Ovary (tissue), 10 donors: ENCODE measurements at places on chromosomes 11 and 22. TPM values are rescaled to one million over a fixed set of nuclear protein-coding genes. Genes with fewer than 3 reads are reported as not detected.

DNA sequence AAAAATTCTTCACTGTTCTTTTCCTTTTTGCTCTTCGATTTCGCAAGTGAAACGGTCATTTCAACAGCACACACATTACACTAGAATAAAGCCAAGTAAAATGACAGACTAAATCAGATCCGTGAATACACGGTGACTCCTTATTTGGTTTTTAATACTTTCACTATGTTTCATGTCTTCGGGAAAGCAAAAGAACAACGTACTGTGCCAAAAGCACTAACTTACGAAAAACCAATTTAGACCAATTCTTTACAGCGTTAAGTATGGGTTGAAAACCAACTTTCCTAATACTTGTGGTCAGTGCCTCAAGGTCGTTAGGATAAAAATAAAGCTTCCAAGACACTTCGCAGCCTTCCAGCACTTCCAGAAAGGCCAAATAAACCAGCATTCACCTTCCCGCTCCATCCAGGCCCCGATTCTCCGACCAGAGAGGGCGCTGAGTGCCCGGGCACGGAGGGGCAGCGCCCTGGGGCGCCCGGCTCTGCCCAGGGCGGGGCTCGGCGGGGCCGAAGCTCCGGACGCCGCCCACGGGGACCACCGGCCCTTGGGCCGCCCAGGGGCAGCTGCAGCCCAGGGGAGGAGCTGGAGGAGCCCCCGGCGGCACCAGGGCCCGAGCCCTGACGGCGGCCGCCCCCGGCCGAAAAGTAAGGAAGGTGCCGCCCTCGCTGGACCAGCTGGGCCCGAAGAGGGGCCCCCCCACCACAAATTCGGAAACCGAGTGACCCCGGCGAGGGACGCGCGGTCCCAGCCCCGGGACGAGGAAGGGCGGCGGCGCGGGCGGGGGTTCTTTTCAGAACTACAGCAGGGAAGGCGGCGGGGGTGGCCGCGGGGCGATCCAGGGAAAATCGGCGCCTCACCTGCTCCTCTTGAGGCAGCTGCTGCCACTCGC lies 499 bp downstream of the ATL3 start:
- peak overlapping the region; percentile 69 for H3K4me3 ChIP-seq
- no peaks in the 10 kb centered on the region for H3K36me3 ChIP-seq
- no peaks in the 10 kb centered on the region for H3K27me3 ChIP-seq

DNA sequence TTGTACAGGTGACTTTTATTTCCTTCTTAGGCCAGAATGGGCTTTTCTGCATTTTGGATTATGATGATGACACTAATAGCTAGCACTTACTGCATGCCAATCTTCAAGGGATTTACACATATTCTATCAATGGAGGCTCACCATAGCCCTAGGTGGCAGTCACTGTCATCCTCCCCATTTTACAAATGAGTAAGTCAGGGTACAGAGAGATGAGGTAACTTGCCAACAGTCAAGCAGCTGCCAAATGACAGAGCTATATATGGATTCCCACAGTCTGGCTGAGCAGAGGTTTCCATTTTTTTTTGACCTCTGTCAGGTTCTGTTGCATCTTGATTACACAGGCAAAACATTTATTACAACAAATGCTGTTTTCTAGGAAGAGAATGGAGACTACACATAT lies 23.8 kb upstream of the C11orf96 start:
- DNase-seq, result no peak
- H3K4me3 ChIP-seq, result no peak overlapping the region
- H3K27me3 ChIP-seq, result no peaks in the 10 kb centered on the region
- H3K4me1 ChIP-seq, result peaks cover 31% of the 10 kb centered on the region
- no peaks in the 10 kb centered on the region for H3K36me3 ChIP-seq

DNA sequence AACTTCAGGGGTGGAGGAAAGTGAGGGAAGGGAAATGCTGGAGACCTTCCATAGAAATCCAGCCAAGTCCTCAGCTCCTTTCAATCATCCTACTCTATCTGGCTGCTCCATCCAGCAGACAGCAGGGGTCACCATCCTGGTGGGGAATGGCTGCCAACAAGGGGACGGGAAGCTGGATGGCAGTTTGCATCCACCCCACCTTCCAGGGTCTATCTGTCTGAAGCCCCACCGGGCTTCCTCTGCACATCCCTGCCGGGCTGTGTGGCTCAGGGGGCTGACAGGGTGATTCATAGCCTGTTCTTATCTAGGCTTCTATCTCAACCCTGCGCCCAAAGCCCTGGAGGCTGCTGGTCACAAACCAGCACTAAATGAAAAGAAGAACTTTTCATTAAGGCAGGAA lies 1.1 kb downstream of the SYTL2 start:
- no peak for DNase-seq
- H3K27ac ChIP-seq, result no peak overlapping the region
- H3K4me1 ChIP-seq, result peaks cover 3% of the 10 kb centered on the region
- no peaks in the 10 kb centered on the region for H3K36me3 ChIP-seq
- peak overlapping the region; percentile 76 for H3K4me3 ChIP-seq

DNA sequence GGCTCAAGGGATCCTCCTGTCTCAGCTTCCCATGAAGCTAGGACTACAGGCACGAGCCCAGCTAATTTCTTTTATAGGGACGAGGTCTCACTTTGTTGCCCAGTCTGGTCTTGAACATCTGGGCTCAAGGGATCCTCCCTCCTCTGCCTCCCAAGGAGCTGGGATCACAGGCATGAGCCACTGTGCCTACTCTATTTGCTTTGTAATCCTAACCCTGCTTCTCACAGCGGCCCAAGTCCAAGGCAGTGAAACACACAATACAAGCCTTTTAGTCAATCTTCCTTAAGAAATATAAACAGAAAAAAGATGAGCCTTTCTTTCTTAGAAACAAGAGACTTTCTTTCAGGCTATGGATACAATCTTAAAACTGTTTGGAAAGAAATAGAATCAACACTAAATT lies 115.2 kb upstream of the SORL1-AS1 start:
- no peaks in the 10 kb centered on the region for H3K27me3 ChIP-seq
- no peaks in the 10 kb centered on the region for H3K36me3 ChIP-seq
- no peak overlapping the region for H3K4me3 ChIP-seq
- no peak for DNase-seq
- no peak overlapping the region for H3K27ac ChIP-seq
- H3K4me1 ChIP-seq, result no peaks in the 10 kb centered on the region

DNA sequence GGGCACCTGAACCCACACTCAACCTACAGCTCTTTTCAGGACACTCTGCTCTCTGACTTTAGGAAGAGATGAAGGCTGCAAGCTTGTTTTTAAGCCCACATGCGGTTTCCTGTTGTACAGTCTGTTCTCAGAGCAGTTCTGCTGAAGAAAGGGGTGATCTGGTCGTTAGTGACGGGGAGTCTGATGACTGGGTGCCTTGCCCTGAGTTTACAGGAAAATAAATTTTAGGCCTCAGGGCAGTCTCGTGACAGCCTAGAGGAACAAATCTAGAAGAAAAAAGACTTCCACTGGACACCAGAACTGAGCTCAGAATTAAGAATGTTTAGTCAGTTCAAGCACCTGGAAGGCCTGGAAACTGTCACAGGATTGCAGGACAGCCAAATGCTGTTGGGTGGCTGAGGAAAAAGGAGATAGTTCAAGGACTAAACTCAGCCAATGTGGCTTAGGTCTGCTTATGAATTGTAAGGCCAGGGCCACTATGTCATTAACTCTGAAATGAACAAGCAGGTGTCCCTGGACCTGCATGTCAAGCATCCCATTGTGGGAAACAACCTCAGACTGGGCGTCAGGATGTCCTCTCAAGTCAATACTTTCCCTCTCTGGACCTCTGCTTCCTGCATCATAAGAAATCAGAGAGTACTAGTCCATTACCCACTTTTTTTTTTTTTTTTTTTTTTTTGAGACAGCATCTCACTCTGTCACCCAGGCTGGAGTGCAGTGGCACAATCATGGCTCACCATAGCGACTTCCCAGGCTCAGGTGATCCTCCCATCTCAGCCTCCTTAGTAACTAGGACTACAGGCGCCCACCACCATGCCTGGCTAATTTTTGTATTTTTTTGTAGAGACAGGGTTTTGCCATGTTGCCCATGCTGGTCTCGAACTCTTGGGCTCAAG lies 5.7 kb downstream of the PIK3IP1 start:
- DNase-seq, result no peak
- H3K4me1 ChIP-seq, result peaks cover 4% of the 10 kb centered on the region
- no peak overlapping the region for H3K27ac ChIP-seq
- H3K36me3 ChIP-seq, result no peaks in the 10 kb centered on the region
- no peaks in the 10 kb centered on the region for H3K27me3 ChIP-seq

DNA sequence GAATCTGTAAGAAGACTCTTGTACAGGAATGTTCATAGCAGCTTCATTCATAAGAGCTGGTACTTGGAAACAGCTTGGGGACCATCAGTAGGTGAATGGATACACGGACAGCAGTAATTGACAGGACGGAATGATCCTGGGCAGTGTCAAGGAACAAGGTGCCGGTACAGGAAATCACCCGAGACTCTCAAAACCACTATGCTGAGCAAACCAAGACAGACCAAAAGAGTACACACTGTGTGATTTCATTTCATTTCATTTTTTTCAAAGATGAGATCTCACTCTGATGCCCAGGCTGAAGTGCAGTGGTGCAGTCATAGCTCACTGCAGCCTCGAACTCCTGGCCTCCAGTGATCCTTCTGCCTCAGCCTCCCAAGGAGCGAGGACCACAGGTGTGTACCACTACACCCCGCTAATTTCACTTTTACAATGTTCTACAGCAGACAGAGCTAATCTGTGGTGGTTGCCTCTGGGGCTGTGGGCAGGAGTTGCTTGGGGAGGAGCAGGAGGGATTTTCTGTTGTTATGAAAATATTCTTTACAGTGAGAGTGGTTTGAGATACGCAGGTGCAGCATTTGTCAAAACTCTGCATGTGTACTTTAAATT lies 15.6 kb downstream of the PARVB start:
- no peaks in the 10 kb centered on the region for H3K36me3 ChIP-seq
- H3K27ac ChIP-seq, result no peak overlapping the region
- no peaks in the 10 kb centered on the region for H3K27me3 ChIP-seq
- H3K4me1 ChIP-seq, result peaks cover 9% of the 10 kb centered on the region
- H3K4me3 ChIP-seq, result no peak overlapping the region
- no peak for DNase-seq

Gene CD3G
- 0.69 TPM for total RNA-seq

Gene SLC22A6
- not detected for total RNA-seq

- H3K27ac ChIP-seq, result peak overlapping the region; percentile 96
- peak overlapping the region; percentile 94 for H3K4me3 ChIP-seq
- H3K27me3 ChIP-seq, result no peaks in the 10 kb centered on the region
Observed at GRCh38 chr11:65477149-65477965, 21.5 kb upstream of the MALAT1 start.

DNA sequence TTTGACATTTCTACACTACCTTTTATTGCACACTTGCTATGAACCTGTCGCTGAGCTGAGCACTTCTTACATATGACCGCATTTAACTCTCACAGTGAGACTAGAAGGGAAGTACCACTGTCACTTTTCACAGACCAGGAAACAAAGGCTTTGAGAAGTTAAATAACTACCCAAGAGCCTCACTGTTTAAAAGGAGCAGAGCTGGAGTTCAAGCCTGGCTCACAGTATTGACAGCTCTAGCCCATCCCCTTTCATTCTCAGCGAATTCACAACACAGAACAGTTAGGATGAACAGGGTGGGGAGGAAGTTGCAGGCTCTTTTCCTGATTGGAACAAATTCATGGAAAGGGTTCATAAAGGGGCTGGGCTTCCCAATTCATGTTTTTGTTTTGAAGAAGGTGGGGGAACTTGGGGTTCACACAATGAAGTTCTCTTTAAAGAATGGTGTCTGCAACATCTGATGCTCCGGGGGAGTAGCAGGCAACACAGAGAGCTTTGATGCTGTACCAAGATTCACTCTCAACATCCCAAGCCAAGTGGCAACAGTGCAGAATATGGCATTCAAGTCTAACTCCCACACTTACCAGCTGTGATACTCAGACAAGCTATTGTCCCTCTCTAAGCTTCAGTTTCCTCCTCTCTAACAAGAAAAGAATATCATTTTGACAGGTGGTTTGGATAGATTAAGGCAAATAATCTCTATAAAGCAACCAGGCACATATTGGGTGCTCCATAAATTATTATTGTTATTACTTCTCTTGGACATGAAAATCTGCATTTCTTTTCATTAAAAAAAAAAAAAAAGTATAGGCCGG lies 17.2 kb downstream of the SCGB1A1 start:
- no peak overlapping the region for H3K4me3 ChIP-seq
- DNase-seq, result no peak
- H3K36me3 ChIP-seq, result no peaks in the 10 kb centered on the region
- H3K27ac ChIP-seq, result no peak overlapping the region

Gene WNT11
- 8.7 TPM for total RNA-seq

DNA sequence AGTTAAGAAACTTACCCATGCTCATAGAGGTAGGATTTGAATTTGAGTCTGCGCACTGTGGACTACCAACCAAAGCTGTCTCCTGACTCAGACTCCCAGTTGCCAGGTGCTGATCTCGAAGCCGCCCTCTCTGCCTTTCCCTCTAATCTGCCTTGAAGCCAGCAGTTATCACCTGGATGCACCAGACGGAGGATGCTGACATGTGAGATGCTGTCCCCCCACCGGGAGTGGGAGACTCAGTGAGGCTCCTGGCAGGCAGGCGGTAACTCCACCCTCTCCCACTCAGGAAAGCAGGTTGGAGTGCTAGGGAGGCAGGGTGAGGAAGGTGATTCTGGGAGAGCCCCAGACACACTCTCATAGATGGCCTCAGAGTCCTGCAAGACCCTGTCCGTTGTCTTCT lies 40.4 kb downstream of the KIAA1671 start:
- peaks cover 10% of the 10 kb centered on the region for H3K4me1 ChIP-seq
- no peaks in the 10 kb centered on the region for H3K27me3 ChIP-seq
- no peaks in the 10 kb centered on the region for H3K36me3 ChIP-seq
- H3K27ac ChIP-seq, result no peak overlapping the region
- no peak for DNase-seq
- no peak overlapping the region for H3K4me3 ChIP-seq

GRCh38 chr11:119149786-119150275 lies 979 bp downstream of the ABCG4 start:
- H3K27ac ChIP-seq, result no peak overlapping the region
- H3K27me3 ChIP-seq, result no peaks in the 10 kb centered on the region
- DNase-seq, result no peak

DNA sequence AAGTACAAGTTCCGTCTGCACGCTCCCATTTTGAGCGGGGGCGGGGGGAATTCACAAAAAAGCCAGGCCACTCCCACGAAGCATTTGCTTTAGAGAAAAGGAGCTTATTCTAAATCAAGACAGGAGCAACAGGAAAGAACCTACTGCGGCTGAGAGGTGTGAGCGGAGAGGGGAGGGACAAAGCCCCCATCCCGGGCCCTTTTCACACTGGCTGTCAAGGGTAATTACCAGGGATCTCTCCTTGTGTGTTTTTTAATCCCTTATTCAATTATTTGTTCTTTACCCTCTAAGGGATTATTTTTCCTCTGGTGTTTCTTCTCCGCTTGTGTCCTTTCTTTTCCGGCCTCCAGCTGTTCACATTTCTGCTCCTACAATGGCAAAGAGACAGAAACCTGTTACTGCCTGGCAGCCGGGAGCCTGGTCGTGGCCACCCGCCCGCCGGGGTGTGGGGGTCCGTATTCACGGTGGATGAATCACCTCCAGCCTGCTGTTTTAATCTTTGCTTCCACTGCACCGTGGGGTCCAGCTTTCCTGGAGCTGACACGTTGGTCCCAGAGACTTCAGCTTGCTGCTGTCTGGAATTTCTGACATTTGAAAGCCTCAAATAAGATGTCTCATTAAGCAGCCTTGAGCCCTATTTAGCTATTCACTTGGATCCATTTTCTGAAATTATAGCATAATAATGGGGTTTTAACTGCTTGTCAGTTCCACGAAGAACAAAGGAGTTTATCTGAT lies 61.4 kb upstream of the FADD start:
- no peaks in the 10 kb centered on the region for H3K27me3 ChIP-seq
- no peaks in the 10 kb centered on the region for H3K4me1 ChIP-seq
- H3K4me3 ChIP-seq, result no peak overlapping the region
- H3K27ac ChIP-seq, result no peak overlapping the region
- H3K36me3 ChIP-seq, result no peaks in the 10 kb centered on the region
